ENCODE measurements at places on chromosomes 6 and 20. TPM values are rescaled to one million over a fixed set of nuclear protein-coding genes. Genes with fewer than 3 reads are reported as not detected.

PTPRT gene
- total RNA-seq: 0.25 TPM

SFTA2 gene
- total RNA-seq: not detected

RAET1G gene
- total RNA-seq: not detected

DXO gene
- total RNA-seq: 15.6 TPM

RNGTT gene
- 16.4 TPM for total RNA-seq

TGM3 gene
- total RNA-seq: not detected

SLC4A11 gene
- total RNA-seq: 3.9 TPM

SMOC2 gene
- 0.93 TPM for total RNA-seq

HLA-DQA1 gene
- total RNA-seq: not detected

HDGFL1 gene
- not detected for total RNA-seq

TCF15 gene
- not detected for total RNA-seq

MARCKS gene
- 261 TPM for total RNA-seq

KCNQ5 gene
- 0.43 TPM for total RNA-seq
